ENCODE measurements at places on chromosomes 2 and 18.
A peak's percentile ranks its signal among the peaks of the same experiment; 100 is the strongest.

- no peak for DNase-seq
These were observed 66.2 kb downstream of the HS1BP3 start for GRCh38 chr2:20584399-20585358.

DNA sequence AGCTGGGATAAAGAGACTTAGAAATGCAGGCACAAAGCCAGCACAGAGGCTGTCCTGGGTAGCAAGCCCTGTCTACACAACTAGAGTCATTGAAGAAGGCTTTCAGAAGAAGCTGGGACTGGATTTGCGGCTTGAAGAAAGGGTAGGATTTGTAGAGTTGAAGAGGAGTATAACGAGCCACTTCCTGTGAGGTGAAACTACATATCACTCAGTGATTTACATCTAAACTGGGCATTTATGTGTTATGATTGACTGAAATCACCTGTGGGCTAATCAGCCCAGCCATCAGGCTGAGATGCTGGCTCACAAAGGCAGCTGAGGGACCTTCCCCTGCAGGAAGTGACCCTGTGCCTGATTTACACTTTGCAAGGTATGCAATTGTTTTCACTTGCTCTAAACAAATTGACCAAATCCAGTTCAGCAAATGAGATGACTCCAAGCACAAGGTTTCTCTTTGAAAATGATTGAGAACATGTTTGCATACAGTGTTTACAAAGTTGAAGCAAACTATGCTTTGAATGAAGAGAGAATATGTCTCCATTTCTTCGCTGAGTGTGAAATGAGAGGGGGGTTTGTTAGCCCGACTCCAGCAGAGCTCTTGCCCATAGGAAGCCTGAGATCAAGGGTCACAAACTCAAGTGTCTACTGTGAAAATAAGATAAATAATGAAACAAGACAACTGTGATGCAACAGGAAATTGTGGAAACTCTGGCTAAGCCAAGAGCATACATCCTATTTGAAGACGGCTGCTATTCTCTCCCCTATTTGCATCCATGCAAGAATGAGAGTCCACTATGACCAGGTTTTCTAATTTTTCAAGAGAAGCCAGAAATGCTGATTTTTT is 69.3 kb upstream of the HK2 start:
- DNase-seq = no peak

GRCh38 chr2:190887089-190887488 is 6.5 kb downstream of the GLS start:
- DNase-seq = no peak

GRCh38 chr18:78605255-78605654 is 374.4 kb upstream of the SALL3 start:
- DNase-seq = peak; percentile 15

DNA sequence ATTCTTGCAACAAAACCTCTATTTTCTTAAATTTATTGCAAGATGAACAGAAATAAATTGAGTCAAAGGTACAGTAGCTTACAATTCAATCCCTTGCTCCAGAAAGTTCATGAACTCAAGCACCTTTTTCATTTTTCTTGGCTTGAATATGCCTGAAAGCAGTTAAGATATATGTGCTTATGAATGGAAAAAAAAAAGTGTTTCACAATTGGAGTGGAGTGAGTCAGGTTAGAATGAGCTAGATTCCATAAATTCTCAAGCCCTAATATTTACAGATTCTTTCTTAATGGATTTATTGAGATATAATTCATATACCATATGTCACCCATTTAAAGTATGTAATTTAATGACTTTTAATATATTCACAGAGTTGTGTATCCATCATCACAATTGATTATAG is 39.6 kb upstream of the NEMP2 start:
- DNase-seq = no peak

DNA sequence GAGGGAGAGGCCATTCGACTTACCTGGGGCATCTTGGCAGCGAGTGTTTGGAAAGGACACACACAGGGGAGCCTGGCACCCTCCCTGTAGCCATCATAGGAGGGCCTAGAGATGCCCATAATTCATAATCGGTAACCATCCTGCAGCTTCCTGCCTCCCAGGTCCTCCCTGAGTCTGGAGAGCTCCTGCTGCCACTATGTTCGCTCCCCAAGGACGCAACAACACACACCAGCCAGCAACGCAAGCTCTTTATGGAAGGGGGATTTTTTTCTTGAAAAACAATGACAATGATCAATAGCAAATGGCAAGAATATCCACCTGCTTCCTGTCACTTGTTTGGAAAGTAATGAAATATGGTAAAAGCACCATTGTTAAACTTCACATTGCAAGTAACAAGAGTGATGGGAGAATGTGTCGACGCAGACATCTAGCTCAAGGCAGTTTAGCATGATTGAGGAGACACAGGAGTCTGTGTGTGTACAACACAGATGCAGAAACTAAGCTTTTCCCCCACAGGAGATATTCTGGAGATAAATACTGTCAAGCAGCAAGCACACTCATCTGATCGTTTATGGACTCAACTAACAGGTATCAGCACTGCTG is 24.9 kb upstream of the CREG2 start:
- no peak for DNase-seq

GRCh38 chr18:60067426-60068210 is 167.8 kb downstream of the PMAIP1 start:
- no peak for DNase-seq

- no peak for DNase-seq
These were observed 96.7 kb downstream of the PMAIP1 start for GRCh38 chr18:59996370-59996966.

- DNase-seq = no peak
These were observed 197.0 kb upstream of the MEIS1 start for GRCh38 chr2:66237803-66238379.

DNA sequence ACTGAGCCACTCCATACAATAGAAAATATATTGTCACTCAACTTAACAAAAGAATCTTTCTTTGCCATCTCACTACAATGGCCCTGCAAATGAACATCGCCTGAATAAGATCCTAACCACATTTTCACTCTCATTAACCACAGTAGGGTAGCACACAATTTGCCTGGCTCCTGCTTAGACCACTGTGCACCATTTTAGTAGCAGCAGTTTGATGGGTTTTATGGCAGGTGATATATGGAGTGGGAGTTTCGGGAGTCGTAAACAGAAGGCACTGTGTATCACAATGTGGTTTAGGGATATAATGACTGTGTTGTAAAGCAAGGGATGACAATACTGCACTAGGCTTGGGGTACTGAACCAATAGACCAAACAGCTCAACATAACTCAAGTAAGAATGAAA is 617.4 kb downstream of the BCL11A start:
- DNase-seq = no peak

- DNase-seq = no peak
These were observed 596.0 kb downstream of the LRP1B start for GRCh38 chr2:141534666-141535362.

DNA sequence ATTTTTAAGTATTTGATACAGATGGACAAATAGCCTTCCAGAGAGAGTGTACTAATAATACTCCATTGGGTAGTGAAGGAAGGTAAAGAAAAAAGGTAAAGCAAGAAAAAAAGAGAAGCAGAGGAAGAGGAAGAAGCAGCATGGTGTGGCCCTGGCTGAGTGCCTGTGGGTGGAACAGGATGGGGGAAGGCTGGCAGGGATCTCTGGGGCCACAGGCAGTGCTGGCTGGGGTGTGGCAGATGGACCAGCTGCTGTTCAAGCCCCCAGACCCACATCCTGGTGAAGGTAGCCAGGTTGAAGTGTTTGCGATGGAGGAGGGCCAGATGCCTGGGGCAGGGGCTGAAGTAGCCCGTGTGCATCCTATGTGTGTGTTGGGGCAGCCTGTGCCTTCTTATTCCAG is 79.0 kb downstream of the DYSF start:
- DNase-seq = no peak

DNA sequence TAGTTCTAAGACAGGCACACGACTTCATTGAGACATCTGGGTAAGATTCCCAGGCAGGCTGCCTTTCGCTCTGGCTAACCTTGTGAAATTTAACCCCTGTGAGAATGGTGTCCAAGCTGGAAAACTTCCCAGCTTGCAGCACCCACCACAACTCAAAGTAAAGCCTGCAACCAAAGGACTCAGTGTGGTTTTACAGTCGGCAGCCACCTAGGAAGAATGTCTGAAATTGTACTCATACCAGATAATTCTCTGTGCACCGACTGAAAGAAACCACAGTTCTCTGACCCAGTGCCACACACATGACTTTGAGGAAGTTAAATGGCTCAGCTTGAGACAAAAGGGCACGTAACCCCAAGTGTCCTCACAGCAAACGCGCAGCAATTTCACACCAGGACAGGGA is 125.7 kb downstream of the RBMS1 start:
- DNase-seq = no peak

DNA sequence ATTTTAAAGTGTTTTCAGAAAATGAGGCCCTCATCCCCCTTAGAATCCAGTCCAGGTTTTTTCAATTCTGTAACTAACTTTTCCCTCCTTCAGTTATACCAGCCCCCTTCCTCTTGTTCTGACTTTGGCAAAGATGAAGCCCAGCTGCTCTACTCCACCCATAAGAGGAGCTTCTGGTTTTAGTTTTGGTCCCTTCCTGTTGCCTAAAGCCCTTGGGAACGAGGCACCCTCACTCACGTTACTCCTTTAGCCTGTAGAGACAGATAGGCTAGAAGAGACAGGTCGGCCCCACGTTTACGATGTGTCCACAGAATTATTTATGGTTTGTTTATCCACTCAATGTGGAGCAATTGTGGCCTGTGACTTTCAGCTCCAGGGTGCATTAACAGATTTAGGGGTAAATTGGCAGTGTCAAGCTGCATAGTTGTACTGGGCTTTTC is 454.2 kb upstream of the TNP1 start:
- DNase-seq = no peak
